ENCODE measurements at places on chromosomes 11 and 22. TPM values are rescaled to one million over a fixed set of nuclear protein-coding genes. Genes with fewer than 3 reads are reported as not detected.

C22orf42 gene
- not detected for total RNA-seq

SLC37A2 gene
- total RNA-seq: 34.8 TPM

WNT7B gene
- total RNA-seq: 0.56 TPM

TMEM179B gene
- total RNA-seq: 34.3 TPM

ARHGAP20 gene
- total RNA-seq: not detected

DRD4 gene
- not detected for total RNA-seq

CREB3L1 gene
- total RNA-seq: 0.17 TPM

IL18BP gene
- 2.7 TPM for total RNA-seq

EMID1 gene
- total RNA-seq: not detected

FERMT3 gene
- total RNA-seq: 1.5 TPM

TSPAN18 gene
- not detected for total RNA-seq

ANO1 gene
- 54.3 TPM for total RNA-seq

AMPD3 gene
- total RNA-seq: 8.2 TPM

TYR gene
- not detected for total RNA-seq

HOATZ gene
- total RNA-seq: not detected

PHLDA2 gene
- total RNA-seq: 9.5 TPM

GAL gene
- total RNA-seq: 1.1 TPM

DNAJB7 gene
- total RNA-seq: not detected

SMIM35 gene
- total RNA-seq: not detected

CHID1 gene
- 61.7 TPM for total RNA-seq

ARHGEF17 gene
- total RNA-seq: 19.5 TPM

LMNTD2 gene
- 7.6 TPM for total RNA-seq

CDKN1C gene
- 0.50 TPM for total RNA-seq

UBQLNL gene
- total RNA-seq: not detected

SCGB2A2 gene
- not detected for total RNA-seq

SLC2A11 gene
- total RNA-seq: 14.7 TPM

All from mammary epithelial cell (primary cell).